ENCODE measurements at places on chromosomes 16 and 17.

DNA sequence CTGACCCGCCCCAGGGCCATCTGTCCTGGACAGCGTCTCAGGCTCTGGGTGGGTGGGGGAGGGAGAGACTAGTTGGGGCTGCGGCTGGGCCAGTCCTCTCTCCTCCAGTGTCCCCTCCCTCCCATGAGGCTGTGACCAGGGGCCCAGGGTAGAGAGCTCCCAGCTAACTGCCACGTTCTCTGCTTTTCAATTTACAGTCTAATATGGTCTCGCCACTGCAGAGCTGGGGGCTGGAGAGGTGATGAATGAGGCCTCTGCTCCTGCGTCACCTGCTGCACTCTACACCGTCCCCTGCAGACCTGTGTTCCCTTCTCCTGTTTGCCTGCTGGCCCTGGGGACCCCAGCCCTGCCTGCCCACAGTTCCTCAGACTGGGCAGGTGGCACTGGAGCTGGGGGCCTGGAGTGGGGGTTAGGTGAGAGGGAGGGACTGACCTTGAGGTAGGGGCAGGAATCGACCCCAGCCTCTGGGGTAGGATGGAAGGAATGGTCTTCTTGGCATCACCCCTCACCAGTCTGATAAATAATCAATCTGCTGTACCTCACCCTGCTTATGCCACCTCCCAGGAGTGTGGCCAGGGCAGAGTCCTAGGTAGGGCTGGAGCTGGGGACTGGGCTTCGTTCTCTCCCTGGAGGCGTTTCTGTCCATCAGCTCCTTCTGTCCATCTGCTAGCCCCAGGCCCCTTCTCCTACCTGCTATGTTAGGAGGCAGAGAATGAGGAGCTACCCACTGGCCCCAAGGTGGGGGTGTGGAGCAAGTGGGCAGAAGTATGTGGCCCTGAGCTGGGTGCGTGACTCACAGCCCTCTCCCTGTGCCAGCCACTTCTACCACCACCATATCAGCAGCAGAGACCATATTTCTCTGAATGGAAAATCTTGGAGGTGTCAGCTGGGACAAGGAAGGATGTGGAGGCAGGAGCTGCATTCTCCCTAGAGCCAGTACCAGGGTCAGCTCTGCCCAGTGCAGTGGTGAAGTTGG is 12.9 kb downstream of the SEZ6 start:
- no peak for DNase-seq

- DNase-seq, result no peak
Observed at GRCh38 chr17:30207655-30208054, 27.8 kb downstream of the SLC6A4 start.

GRCh38 chr17:40903129-40903847 is 18.2 kb upstream of the KRT20 start:
- no peak for DNase-seq

- DNase-seq, result no peak
Observed at GRCh38 chr16:64969221-64969620, 152.6 kb downstream of the CDH11 start.

DNA sequence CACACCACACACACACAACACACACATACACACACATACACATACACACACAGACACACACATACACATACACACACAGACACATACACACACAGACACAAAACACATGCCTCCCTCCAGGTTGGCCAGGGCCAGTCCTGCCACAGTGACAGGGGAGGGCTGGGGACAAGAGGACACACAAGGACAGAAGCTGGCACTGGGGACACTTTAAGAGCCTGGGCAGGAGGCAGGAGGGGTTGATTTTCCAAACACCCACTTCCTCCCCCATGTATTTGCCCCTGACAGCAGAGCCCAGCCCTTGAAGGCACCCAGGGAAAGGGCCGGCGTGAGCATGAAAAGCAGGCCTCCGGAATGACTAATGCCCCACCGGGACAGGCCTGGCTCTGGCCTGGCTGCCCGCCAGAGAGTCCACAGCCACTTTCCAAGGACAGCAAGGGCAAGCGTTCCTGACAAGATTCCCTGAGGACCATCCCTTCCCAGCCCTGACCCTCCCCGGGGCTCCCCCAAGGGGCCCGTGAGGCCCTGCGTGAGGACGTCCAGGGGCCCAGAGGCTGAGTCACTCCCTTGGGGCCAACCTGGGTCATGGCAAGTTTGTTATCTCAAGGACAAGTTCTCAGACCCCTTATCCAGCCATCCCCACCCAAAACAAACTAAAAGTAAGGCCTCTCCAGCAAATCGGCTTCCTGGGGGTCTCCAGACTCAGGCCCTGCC is 235.6 kb downstream of the ZNF423 start:
- peak; percentile 12 for DNase-seq

DNA sequence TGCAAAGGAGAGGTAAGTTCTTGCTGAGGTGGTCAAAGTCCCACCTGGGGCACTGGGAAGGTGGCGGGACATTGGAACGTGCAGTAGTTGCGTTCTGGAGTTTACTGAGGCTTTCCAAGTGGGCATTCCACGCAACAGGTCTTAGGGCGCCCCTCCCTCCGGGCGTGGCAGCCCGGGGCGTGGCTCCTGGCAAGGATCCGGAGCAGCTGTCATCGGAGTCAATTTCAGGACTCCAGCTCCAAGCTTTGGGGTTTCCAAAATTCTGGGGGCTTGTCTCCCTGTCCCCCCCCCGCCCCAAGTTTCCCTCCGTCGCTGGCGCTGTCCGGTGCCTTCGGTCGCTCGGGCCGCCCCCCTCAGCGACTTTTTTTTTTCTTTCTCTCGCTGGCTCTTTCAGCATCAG is 43.1 kb upstream of the AMZ2 start:
- no peak for DNase-seq

GRCh38 chr16:87919681-87919994 is 16.7 kb downstream of the CA5A start:
- no peak for DNase-seq

- no peak for DNase-seq
Observed at GRCh38 chr16:719815-720446, 1.0 kb upstream of the ANTKMT start.

DNA sequence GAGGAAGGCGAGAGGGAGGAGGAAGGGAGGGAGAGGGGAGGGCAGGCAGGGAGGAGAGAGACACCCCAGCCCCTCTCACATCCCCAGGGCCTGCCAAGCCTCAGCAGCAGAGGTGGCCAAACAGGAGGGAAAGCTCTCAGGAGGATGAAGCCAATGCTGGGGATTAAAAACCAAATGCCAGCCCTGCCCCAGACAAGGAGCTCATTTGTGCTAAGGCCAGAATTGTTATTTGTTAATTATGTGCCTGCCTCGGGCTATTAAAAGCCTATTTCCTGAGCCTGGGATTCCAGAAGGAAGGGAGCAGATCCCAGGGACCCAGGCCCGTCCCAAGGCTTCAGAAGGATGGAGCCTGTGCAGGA is 27.9 kb upstream of the GINS2 start:
- DNase-seq, result no peak

DNA sequence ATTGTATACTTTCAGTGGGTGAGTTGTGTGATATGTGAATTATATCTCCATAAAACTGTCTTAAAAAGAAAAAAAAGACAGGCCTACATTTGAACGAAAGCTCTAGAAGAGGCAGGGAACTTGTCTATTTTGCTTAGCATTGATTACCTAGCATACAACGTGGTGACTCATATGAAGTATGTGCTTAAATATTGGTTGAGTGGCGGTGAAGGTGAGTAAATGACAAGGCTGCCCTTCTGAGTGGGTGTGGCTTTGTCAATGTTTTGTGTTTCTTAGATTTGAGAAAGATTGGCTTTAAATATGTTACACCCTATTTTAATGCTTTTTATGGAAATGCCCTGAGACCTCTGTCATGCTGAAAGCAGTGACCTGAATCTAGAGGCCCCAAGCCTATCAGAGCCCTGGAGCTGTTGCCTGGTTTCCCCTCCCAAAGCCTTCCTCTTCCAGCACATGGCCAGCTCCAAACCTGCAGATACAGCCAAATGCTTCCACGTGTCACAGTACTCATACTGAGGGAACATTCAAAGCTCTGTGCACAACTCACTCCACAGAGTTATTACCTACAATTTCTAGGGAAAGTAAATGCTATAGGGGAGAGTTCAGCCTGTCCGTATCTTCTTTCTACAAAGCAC is 260.0 kb downstream of the PHKB start:
- DNase-seq, result no peak

DNA sequence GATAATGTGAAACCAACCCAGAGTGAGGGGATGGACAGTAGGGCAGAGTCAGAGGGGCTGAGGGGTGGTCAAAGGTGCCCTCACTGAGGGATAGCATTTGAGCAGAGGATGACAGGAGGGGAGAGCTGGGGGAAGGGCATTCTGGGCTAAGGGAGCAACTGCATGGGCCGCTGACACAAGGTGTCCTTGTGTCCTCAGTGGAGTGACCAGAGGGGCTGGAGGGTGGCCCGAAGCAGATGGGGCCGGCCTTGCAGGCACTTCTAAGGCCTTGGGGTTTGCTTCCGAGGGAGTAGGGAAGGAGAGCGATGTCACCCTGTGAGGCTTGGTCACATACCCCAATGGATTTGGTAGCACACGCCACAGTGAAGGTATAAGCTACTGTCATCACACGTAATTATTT is 10.0 kb downstream of the NUBP1 start:
- DNase-seq, result no peak

DNA sequence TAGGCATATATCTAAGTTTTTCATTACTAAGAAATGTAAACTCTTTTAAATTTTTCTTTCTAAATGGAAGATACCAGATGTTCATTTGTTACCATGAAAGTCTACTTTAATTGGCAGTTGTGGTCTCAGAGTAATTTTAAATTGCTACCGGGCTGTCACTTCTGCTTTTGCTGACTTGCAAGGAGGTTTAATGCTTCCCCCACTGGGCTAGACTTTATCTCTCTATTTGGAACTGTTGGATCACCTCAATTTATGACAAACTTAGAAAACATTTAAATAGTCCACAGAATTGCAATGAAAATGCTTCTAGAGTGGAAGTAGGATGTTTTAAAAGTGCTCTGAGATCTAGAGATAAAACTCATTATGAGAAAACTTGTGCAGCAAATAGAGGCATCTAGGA is 479.8 kb upstream of the GOT2 start:
- no peak for DNase-seq

- DNase-seq, result no peak
Observed at GRCh38 chr17:82933911-82934310, 94.1 kb upstream of the ZNF750 start.

GRCh38 chr16:47604306-47604705 is 143.2 kb downstream of the PHKB start:
- DNase-seq, result no peak

DNA sequence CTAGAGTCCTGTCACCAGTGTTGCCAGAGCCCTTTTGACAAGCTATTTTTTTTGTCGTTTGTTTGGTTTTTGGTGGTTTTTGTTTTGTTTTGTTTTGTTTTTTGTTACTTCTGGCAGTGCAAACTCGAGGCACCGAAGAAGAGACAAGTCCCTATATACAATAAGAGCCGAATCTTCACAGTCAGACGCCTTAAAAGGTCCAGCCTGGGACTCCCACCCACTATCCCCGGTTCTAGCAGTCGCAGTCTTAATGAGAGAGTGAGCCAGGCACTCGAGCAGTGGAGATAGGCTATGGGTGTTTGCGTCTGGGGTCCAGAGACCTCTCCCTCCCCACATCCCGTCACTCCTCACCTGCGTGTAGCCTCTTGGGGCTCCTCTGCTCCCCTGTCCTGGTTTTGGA is 1.9 kb downstream of the OR1F1 start:
- no peak for DNase-seq

DNA sequence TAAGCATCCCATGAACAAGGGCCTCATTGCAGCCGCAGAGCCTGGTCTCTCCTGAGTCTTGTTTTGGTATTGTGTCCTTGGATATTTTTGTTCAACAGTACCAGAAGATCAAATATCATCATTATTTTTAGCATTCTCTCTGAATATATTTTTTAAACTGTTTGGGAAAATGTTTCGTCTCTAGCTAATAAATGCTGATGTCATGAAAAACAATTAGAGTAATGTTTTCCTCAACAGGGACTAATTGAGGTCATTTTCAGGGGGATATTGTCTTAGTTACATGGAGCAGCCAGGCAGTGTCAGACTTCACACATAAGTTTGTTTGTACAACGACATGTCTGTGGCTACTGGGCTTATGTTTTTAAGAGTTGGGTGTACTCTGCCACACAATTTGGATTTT is 805.3 kb upstream of the SOX9 start:
- DNase-seq, result no peak

DNA sequence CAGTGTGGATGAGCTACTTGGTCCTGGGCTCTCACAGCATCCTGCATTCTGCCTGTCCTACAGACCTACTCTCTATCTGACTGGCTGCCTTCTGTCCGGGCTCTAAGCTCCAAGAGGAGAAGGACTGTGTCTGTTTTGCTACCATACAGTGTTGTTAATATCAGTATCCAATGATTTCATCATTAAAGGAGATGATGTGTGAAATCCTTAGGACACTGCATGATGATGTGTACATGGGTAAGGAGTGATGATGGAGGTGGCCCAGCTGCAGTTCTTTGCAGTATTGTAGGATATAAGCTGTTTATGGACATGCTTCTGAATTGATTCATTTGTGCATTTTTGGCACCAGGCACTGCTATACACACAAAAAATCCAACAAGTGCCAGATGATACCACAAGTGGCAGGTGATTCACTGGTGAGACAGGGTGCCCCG is 536.9 kb upstream of the CDH11 start:
- peak; percentile 52 for DNase-seq

GRCh38 chr16:81816793-81817210 is 37.7 kb downstream of the PLCG2 start:
- no peak for DNase-seq
